ENCODE measurements at places on chromosomes 3 and 15. TPM values are rescaled to one million over a fixed set of nuclear protein-coding genes. Genes with fewer than 3 reads are reported as not detected.

TMEM108 gene
- polyA plus RNA-seq, result 17.1 TPM

LEKR1 gene
- 0.54 TPM for polyA plus RNA-seq

NAA80 gene
- 5.9 TPM for polyA plus RNA-seq

DNA sequence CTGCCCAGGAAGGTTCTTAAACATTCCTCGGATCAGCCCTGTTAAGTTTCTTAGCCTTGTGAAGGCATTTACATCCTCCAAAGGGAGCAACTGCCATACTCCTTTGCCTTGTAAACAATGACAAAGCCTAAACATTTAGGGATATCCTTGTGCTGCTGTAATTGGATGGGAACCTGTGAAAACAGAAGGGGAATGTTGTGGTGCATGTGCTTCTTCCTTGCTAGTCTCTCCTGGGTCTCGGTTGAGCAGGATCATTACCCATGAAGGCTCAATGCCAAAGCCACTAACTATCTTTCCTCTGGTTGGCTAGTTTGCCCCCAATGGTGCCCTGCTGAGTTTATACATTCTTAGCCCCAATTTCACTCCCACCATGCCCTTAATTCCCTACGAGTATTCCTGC, 17.3 kb downstream of the CHRNA3 start:
- no peak for DNase-seq

- no peak for DNase-seq
Observed at GRCh38 chr3:36063992-36064391, 316.3 kb upstream of the STAC start.

DNA sequence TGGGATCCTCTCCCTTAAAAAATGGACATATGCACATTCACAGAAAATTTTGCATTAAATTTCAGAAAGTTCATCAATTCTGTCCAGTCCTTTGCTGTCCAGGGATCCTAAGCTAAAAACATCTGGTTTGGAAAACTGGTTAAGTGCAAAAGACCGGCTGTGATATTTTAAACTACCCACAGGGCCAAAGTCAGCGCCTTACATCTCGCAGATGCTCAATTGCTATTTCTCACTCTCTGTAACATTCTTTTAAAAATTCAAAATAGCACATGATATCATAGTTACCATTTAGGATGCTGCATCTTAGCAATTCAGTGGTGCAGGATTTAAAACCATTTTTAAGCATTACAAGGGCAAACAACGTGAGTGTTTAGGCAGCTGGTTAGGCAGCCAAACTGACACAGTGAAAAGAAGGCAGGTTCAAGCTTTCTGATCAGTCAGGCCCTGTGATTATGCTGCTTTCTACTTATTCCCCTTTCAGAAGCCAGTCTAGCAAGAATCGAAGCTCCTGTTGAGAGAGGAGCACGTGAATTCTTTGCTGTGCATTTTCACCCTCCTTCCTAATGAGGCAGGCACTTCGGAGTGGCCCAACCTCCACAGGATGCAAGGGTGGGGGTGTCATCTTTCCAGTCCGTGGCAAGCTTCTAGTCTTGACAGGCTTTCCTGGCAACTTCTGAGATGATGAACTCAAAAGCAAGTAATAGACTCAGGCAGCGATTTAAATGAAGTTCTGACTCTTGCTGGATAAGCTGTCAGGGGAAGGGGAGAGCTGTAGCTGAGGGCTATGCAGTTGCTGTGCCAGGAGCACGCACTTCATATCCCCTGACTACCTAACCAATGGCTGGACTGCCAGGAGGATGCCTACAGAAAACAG, 8.8 kb downstream of the PRICKLE2 start:
- DNase-seq, result no peak
